NAMALWA (cell line): ENCODE measurements at places on chromosomes 5 and 9.

GRCh38 chr9:124122813-124123462 lies 111.4 kb downstream of the LHX2 start:
- DNase-seq: peak; percentile 48

- no peak for DNase-seq
Observed at GRCh38 chr9:133493428-133493827, 14.5 kb upstream of the SLC2A6 start.

GRCh38 chr5:1311439-1312055 lies 16.7 kb upstream of the TERT start:
- DNase-seq: no peak

DNA sequence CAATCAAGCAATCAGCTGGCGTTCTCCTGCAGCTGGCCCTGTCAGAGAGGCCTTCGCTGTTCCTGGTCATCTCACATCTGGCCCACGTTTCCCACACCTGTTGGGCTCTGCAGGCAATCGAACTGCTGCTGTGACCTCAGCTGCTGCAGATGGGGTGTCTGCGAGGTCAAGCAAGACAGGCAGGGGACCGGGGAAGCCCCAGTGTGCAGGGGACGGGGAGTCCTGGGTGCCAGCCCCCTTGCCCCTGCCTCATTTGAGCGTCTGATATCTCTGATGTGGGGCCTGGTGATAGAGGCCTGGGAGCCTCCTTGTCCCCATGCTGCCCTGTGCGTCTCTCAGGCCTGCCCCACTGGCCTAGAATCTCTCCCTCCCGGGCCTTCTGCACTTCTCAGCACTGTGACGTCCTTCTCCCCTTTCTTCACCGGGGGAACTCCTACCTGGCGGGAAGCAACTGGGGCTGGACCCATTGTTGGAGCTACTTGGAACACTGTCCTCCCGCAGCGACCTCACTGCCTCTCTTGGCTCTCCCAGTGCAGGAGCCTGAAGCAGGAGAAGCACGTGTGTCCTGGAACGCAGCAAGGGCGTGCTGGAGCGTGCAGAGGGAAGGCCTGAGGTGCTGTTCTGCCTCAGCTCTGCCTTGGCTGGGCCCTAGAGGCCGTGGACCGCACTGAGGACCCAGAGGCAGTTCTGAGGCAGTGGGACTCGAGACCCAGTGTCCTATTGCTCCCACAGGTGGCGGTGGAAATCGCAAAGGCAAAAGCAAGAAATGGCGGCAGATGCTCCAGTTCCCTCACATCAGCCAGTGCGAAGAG lies 3.9 kb downstream of the GRK6 start:
- peak; percentile 81 for DNase-seq

DNA sequence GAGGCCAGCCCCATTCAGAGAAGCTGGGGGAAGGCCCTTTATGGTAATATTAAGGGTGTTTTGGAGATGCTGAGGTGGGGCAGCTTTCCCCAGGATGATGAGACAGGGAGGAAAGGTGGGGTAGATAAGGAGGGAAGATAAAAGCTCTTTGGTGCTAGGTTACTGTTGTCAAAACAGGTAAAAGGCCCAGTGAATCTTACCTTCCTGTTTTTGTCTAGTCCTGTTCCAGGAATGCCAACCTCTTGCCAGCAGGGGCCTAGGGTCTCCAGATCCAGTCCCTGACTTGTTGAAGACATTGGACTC lies 797 bp upstream of the CCL27 start:
- DNase-seq: no peak

- DNase-seq: no peak
Observed at GRCh38 chr5:137167187-137167586, 331.9 kb downstream of the SPOCK1 start.

GRCh38 chr9:78273761-78274160 lies 23.2 kb upstream of the PSAT1 start:
- no peak for DNase-seq
